ENCODE measurements at places on chromosomes 4 and X. TPM values are rescaled to one million over a fixed set of nuclear protein-coding genes. Genes with fewer than 3 reads are reported as not detected.

DNA sequence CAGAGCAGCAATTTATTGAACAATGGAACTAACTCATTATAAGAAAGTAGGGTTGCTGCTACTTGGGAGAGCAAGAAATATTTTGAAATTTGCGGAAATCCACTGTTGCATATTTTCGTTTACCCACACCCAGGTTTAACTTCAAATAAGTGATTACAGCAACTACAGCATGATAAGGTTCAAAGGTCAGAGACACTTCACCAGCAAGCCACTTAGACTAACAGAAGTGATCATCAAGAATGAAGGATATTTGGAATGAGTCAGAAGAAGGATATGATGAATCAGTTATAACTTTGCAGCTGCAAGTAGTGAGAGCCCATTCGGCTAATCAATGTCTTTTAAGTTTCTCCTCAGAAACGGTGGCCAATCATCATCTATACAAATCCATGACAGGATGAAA is 199.3 kb downstream of the TMA16 start:
- DNase-seq = no peak

- DNase-seq = no peak
Observed at GRCh38 chr4:54687887-54688841, 30.4 kb downstream of the KIT start.

DNA sequence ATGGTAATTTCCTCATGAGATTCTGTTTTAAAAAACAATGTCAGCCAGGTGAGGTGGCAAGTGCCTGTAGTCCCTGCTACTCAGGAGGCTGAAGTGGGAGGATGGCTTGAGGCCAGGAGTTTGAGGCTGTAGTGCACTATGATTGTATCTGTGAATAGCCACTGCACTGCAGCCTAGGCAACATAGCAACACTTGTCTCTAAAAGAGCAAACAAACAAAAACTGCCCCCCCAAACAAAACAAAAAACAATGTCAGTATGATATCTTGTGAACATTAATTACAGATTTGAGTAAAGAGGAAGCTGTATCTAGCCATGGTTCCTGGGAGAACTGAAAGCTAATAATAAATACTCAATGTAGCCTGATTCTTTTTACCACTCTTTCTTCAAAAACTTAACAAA is 6.8 kb upstream of the MSL3 start:
- no peak for DNase-seq

DNA sequence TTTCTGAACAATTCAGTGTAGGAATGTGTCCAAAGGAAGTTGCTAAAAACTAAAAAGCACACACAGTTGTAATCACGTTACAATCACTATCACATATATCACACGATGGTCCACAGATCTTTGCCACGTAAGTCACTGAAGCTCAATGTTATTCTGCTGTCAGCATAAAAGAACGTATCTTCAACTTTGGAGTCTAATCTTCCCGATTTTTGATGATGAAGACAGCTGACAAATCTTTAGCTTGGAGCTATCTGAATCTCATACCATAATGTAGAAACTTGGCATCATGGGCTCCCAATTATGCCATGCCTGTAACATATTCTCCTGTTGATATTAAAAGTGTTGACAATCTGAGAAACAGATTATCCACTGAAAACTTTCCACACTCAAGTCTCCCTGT is 158.4 kb downstream of the UBE2NL start:
- DNase-seq = no peak

DNA sequence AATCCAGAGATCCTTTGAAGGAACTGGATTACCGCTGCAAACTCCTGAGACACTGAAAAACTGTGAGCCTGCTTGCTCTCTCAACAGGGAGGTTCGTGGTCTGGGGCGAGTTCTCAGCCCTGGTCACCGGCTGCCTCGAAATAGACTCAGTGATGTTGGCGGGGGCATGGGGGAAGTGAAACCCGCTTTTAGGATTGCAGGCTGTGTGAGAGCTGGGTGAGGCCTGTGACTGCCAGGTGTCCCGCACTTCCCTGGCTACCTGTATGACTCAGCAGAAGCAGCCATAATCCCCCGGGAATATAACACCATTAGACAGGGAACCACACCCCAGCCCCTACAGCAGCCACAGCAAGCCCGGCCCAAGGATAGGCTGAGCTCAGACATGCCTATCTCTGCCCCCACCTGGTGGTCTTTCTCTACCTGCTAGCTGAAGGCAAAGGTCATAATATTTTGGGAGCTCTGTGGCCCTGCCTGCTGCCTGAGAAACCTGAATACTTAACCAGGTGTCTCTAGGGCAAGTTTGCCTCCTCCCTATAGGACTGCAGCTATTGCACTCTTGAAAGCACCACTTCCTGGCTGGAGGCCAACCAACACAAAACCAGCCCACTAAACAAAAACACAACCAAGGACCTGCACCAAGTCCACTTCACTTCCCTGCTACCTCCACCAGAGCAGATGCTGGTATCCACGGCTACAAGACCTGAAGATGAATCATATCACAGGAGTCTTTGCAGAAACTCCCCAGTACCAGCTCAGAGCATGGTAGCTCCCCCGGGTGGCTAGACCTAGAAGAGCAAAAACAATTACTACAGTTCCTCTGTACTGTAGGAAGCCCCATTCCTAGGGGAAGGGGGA is 202.0 kb downstream of the RRAGB start:
- no peak for DNase-seq

SMAD1 gene
- 34.3 TPM for total RNA-seq
